ENCODE measurements at places on chromosomes 12 and 14.

DNA sequence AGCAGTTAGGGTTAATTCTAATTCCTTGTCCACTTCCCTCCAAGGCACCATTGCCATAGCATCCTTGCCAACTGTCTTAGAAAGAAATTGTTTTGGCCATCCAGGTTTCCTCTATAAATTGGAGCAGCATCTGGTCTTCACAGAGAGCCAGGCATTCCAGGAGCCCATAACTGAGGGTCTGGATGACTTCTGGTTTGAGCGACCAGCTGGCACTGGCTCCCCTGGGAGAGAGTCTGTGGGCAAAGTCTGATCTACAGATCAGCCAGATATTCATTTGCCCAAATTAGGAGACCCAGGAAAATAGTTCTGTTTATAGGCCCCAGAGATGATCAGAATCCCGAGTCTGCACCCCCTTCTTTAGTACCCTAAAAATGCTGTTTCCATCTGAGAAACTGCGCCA, 16.0 kb downstream of the VSX2 start:
- DNase-seq = no peak

GRCh38 chr14:34013721-34014060, 62.8 kb upstream of the EGLN3 start:
- DNase-seq = no peak

- DNase-seq = no peak
These were observed 2.7 kb upstream of the CDKN1B start for GRCh38 chr12:12714276-12715021.

DNA sequence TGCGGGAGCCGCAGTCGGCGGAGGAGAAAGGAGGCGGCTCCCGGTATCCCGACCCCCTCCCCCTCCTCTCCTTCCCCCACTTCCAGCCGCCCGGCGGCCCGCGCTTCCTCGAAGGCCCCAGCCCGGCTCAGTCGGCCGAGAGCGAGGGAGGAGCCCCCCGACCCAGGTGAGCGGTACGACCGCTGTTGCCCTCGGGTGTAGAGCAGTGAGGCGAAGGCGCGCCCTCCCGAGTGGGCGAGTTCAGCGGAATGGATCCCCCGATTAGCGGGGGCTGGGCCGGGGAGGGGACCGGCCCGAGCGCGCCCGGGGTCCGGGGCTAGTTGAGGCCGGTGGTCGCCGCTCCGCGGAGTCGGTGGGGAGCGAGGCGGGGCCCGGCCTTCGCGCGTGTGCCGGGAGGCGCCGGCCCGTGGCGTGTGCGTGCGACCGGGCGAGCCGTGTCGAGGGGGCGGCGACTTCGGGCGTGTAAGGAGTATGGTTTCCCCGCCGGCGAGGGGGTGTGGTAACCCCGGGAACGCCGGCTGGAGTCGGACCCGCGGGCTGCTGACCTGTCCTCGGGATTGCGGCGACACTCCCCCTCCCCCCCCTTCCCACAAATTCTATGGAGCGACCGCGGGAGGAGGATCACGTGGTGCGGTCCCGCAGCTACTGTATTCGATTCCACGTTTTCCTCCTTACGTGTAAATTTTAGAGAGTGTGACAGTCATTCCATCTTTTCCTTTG, 501 bp downstream of the RIMKLB start:
- DNase-seq = peak; percentile 41

- DNase-seq = no peak
These were observed 87.0 kb upstream of the VRK1 start for GRCh38 chr14:96710060-96710666.

DNA sequence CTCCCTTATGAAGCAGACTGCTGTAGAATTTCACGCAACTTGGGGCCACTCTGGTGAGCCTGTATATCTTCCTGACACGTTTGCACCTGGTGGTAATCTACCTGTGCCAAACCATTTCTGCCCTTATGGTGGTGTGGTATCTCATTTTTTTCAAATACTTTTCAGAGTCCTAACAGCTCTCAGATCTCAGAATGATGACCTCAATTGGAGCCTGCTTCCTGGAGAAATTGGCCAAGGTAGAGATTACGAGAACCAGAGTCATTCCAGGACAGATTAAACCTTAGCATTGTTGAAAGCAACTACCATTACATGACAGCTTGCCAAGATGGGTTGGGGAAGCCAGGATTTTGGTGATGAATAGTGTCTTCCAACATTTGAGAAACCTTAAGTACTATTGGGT, 48.2 kb downstream of the CPSF6 start:
- DNase-seq = no peak

- no peak for DNase-seq
These were observed 27.9 kb downstream of the HNRNPC start for GRCh38 chr14:21241218-21241819.

GRCh38 chr12:105318651-105319483, 11.6 kb upstream of the C12orf75 start:
- no peak for DNase-seq

GRCh38 chr12:11645391-11645790, 4.1 kb upstream of the ETV6 start:
- no peak for DNase-seq

GRCh38 chr12:54039417-54040147, 6.7 kb downstream of the HOXC5 start:
- no peak for DNase-seq

GRCh38 chr12:92503971-92504593, 198.7 kb upstream of the PLEKHG7 start:
- no peak for DNase-seq

DNA sequence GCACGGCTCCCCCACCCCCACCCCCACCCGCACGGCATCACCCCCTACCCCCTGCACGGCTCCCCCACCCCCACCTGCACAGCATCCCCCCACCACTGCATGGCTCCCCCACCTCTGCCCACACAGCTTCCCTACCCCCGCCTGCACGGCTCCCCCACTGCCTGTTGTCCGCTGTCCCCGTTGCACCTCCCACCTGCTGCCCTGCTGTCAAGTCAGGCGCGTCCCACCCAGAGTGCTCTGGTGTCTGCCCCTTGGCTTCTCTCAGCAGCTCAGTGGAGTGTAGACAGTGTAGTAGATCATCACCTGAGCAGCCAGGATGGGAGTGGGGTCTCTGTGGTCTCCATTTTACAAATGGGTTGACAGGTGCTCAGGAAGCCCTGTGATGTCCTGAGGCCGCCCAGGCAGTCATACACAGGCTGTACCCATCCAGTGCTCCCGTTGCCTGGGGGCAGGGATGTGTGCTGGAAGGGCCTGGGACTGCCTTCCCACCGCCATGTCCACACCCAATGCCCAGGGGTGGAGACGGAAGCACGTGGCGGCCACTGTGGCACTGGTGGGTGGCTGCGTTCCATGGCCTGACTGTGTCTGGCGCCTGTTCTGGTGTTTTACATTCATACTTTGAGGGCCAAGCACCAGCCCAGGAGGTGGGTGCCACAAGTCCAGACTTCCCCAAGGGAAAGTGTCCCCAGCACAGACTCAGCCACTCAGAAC, 32.5 kb downstream of the PACS2 start:
- no peak for DNase-seq

DNA sequence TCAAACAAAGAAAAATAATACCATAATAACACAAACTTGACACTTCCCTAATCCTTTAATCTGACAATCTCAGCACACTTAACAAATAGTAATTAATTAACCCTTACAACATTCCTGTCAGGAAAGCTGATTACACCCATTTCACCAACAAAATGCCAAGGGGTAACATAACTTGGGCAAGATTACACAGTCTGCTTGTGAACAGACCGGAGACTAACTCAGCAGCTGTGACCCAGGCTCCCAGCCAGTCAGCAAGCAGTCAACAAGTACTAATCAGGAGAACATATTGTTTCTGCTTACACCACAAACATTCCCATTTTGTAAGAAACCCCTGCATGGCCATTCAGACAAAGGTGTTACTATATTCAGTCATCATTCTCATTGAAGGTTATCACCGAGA, 592.5 kb upstream of the FLRT2 start:
- DNase-seq = no peak

DNA sequence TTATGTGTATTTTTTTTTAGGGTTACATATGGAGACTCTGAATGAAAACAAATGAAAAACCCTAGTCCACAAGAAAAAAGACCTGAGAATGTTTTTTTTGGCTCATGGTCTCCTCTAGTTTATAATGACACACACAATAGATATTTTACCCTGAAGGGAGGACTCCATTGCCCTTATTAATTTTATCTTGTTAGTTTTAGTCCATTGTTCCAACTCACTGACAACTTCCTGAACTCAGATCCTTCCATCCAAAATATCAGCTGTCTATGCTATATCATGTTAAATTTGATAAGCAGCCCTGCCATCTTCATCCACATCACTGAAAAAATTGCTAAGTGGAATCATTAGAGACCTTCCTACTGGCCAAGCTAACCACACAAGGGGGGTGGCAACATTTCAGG, 232.1 kb downstream of the MON2 start:
- no peak for DNase-seq

DNA sequence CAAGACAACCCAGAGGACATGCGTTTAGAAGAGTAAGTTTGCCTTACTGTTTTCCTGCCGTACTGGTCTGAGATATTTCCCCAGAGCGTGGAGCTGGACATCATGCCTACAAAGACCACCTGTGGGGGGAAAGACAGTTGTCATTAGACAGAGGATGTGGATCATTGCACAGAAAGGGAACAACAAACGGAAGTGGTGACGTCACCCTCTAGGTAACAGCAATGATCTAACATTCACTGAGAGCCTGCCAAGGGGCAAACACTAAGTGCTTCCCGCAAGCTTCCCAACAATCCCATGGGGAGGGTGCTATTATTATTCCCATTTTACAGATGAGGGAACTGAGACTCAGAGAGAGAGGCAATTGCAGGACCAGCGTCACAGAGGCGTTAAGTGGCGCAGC, 48.5 kb downstream of the SVOP start:
- no peak for DNase-seq

GRCh38 chr12:109196332-109196731, 79.9 kb downstream of the ACACB start:
- DNase-seq = no peak

- no peak for DNase-seq
These were observed 299.6 kb downstream of the PCNX1 start for GRCh38 chr14:71206766-71207371.

GRCh38 chr12:116053479-116054200, 223.9 kb downstream of the MED13L start:
- no peak for DNase-seq

DNA sequence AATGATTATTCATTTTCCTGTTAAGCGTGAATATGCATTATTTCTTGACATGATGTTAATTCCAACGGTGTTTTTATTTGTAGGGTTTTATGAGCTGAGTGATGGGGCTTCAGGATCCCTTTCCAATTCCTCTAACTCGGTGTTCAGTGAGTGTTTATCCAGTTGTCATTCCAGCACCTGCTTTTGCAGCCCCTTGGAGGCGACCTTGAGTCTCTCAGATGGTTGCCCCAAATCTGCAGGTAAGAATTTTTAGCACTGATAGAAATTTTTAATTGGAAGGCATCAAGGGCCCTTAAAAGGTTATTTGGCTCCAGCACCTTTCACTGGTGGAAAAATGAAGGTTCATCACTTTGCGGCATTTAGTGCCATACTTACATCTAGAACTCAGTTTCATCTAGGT, 3.7 kb downstream of the DACT1 start:
- DNase-seq = no peak

- DNase-seq = no peak
These were observed 59.5 kb downstream of the NUAK1 start for GRCh38 chr12:106079148-106079738.

GRCh38 chr14:105538481-105539049, 12.2 kb downstream of the TMEM121 start:
- DNase-seq = no peak

DNA sequence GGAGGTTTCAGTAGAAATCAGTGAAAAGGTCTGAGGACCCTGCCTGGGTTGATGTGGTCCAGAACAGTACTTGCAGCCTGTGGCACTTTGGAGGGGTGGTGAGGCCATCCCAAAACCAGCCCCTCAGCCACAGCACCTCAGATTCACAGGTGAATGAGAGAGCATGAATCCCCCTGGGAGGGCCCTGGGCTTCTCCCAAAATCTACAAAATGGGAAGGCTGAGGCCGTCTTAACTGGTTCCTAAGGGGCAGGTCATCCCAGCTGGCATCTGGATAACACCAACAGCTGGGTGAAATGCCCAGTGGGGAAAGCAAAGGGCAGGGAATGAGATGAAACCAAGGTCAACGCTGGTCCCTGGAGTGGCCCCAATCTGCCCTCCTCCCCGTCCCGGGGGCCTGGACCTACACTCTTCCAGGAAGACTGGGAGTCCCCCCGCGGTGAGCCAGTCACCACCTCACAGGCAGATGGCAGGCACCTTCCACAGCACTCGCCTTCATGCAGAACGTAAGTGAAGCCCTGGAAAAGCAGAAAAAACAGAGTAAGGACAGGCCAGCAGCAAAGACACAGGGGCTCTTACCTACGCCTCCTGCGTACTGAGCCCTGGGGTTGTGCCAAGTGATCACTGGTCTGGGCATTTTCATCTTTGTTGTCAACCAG, 26.3 kb upstream of the ANO2 start:
- DNase-seq = no peak

DNA sequence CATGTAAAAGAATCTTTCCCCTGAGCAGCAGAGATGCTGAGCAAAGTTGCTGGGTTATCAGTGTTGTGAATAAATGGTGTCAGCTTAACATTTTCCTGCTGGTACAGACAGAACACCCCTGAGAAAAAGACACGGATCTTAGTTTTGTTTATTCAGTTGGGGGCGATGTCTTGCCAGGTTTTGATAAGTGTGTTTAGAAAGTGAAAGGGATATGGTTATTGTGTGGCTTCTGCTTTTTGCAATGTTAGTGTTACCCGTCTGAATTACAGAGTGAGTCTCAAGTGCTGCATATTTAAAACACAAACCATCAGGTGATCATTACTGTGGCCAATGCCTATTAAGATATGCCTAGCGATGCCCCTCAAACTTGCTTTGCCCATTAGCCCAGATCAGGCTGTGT, 864.6 kb upstream of the SEL1L start:
- DNase-seq = no peak

DNA sequence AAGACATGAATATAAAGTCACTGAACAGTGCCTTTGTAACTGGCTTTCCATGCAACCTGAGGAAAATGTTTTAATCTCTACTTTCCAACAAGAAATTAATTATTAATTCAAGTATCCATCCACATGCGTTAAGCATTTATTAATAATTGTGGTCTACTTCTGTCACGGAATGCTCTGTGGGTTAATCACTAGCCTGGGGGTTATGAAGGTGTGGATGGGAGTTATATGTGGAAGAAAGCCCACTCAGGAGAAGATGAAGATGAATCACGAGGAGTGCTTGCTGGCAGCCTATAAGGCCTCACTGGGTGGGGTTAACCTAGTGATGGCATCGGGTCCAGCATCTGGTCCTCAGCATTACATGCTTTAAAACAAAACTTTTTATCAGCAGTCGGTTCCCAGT, 99.5 kb upstream of the AVPR1A start:
- no peak for DNase-seq

DNA sequence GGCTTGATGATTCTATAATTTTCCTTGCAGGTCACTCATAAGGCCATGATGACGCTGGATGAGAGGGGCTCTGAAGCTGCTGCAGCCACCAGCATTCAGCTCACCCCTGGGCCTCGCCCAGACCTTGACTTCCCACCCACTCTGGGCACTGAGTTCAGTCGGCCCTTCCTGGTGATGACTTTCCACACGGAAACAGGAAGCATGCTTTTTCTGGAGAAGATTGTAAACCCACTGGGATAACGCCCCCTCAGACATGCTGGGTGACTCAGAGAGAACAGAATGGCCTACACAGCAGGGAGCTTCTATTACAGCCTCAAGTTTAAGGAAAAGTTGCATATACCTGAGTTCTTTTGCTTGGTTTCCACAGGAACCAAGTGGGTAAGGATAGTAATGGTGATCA, 34.3 kb downstream of the SERPINA3 start:
- DNase-seq = no peak

- no peak for DNase-seq
These were observed 30.8 kb downstream of the CACNA1C start for GRCh38 chr12:2083561-2083960.
